ENCODE measurements at places on chromosomes 1 and 21. TPM values are rescaled to one million over a fixed set of nuclear protein-coding genes. Genes with fewer than 3 reads are reported as not detected.
A peak's percentile ranks its signal among the peaks of the same experiment; 100 is the strongest.

GRCh38 chr1:41621791-41622190, 137.3 kb upstream of the EDN2 start:
- no peak for ATAC-seq

DNA sequence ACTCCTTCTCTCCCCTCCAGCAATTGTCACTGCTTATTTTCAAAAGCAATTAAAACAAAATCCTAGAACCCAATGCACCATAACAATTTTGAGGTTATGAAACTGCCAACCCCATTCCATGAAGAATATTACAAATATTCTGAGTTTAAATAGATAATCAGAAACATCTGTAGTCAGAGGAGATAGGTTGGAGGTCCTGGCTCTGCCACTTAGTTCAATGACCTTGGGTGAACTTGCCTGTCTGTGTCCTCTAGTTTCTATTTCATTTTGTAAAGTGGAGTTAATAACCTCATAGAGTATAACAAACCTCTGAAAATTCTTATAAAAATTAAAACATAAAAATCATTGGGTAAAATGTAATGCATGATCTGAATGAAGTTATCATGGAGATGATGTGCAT, 164.6 kb downstream of the KCTD3 start:
- ATAC-seq: no peak

DNA sequence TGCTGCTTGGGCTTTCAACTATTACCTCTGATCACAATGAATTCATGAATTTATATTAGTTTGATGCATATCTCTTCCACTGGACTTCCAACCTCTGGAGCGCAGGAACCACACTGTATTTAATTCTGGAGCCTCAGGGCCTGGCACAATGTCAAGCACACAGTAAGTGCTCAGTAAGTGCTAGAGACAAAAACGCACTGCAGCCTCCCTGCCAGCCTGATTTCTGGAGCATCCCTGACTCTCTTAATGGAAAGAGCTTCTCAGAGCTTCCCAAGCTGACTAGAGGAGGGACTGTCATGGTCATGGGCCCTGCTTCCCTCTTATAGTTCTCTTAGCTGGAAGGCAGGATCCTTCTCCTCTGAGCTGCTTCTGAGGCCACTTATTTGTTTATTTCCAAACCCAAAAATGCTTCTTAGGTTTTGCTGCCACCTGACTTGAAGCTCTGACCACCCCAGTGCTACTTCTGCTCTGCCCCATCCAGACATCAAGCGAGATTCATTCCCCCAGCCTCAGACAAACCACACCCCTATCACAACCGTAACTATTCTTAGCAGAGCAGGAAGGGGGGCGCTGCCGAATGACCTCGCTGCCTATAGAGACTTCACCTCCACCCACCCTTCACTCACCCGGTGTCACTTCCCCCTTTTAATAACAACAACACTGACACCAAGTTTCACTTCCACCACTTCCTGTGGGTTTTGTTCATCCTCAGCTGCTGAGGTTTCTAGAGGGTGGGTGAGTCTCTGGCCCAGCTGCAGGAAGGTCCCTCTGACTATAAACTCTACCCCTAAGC, 33.6 kb downstream of the NUAK2 start:
- ATAC-seq: peak; percentile 78

DNA sequence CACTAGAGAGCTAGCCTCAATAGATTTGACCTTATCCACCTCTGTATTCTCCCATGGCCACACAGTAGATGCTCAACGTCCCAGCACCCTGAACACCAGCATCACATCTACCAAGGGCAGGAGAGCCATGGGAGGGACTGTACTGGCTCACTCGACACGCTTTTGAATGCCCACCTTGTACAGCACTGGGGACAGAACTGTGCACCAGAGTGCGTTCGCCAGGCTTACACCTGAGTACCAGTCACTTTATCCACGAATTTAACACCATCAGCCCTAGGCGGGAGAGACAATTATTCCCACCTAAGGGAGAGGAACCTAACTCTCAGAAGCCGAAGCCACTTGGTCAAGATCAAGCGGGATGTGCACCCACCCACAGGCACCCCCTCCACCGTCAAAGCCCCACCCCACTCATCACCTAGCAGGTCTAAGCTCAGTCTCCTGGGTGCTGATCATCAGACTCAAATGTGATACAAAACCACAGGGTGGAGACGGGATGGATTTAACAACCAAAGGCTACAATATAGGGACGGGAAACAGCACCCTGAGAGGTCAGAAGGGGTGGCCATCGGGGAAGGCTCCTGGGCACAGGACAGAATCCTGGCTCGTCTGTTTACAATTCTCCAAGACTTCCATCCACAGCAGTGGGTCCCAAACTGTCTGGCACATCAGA, 110.5 kb downstream of the GLIS1 start:
- no peak for ATAC-seq

GRCh38 chr1:182841368-182841988, 2.3 kb downstream of the DHX9 start:
- ATAC-seq: no peak

Gene KCNJ6
- total RNA-seq: not detected

Gene PTPRC
- 421 TPM for total RNA-seq

Gene C1orf116
- not detected for total RNA-seq

- ATAC-seq: peak; percentile 60
Measured at GRCh38 chr1:229254910-229255541, 15.9 kb upstream of the RAB4A start.

DNA sequence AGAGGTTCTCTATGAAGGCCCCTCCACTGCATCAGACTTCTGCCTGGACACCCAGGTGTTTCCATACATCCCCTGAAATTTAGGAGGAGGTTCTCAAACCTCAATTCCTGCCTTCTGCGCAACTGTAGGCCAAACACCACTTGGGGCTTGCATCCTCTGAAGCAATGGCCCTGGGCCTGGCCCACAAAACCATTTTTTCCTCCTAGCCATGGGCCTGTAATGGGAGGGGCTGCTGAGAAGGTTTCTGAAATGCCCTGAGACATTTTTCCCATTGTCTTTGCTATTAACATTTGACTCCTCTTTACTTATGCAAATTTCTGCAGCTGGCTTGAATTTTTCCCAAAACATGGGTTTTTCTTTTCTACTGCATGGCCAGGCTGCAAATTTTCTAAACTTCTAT, 37.9 kb upstream of the PTPRC start:
- ATAC-seq: no peak

GRCh38 chr1:219664310-219665029, 51.6 kb upstream of the ZC3H11B start:
- ATAC-seq: no peak

- ATAC-seq: peak; percentile 87
Measured at GRCh38 chr1:1441002-1441888, 5.8 kb downstream of the VWA1 start.

DNA sequence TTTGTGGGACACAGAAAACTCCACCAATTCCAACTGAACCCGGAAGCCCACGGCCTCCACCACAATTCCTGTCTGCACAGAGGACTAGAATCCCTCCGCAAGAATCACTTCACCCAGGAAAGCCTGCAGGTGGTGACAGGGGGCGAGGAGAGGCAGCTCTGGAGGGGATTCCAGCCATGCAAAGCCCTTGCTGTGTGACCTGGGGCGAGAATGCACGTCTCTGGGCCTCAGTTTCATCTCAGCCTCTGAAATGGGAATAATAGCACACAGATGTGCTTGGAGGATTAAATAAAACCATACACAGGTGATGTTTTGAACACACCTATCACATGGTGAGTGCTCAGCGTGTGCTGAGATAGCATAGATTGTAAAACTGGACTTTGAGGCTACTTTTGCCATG, 14.1 kb downstream of the FBXO2 start:
- ATAC-seq: no peak

- ATAC-seq: peak; percentile 74
Measured at GRCh38 chr21:31580866-31581276, 78.6 kb upstream of the SOD1 start.

Gene LGR6
- not detected for total RNA-seq

DNA sequence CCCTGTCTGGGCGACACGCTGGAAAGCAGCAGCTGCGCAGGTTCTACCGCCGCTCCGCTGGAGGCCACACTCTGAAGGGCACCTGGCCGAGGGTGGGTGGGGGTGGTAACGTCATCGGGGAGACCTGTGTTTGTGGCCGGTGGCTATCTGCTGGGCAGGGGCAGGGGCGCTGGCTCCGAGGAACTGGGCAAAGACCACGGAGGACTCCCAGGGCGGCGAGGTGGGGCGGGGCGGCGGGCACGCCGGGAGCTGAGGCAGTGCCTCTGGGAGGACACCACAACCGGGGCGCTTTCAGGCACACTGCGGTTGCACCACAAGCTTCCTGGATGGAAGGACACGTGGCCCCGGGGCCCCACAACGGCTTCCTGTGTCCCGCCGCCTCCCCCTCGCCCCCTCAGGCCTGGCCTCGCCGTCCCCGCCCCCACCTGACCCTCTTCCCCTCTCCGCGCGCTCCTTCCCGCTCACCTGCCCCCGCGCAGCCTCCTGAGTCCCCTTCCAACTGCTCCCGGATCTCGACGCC, 3.3 kb upstream of the DENND2D start:
- peak; percentile 52 for ATAC-seq

Gene RASSF5
- 162 TPM for total RNA-seq

- ATAC-seq: no peak
Measured at GRCh38 chr1:34164771-34165391, at the start of gene CSMD2. CSMD2 (minus strand) TSS chr1:34165230; CDS start chr1:34165097, 133 bp downstream.

- no peak for ATAC-seq
Measured at GRCh38 chr1:184556665-184557064, 169.8 kb downstream of the C1orf21 start.

Gene FCGR1A
- not detected for total RNA-seq

DNA sequence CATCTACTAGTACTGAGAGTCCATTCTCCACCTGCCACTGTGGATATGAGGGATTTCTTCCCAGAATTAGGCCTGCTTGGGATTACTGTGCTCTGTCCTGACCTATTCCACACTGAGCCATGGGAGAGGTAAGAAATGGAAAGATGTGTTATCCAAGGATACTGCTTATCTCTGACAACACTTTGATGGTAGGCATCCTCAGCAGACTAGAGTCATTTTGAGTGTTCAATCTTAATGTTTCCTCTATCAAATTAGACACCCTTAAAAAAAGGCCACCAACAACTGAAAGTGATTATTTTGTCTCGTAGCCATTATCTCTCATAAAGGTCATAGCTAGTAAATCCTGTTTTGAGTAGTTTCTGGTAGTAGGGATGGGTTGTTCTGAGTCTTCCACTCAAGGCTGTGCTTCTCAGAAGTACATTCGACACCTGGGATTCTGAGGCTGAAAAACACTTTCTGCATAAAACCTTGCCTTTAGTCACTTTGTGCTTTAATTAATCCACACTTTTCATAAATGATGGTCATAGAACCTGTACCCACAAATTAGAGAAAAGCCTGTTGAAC, 8.8 kb downstream of the ATPAF1 start:
- ATAC-seq: peak; percentile 74

Gene SLC44A3
- total RNA-seq: 0.56 TPM

DNA sequence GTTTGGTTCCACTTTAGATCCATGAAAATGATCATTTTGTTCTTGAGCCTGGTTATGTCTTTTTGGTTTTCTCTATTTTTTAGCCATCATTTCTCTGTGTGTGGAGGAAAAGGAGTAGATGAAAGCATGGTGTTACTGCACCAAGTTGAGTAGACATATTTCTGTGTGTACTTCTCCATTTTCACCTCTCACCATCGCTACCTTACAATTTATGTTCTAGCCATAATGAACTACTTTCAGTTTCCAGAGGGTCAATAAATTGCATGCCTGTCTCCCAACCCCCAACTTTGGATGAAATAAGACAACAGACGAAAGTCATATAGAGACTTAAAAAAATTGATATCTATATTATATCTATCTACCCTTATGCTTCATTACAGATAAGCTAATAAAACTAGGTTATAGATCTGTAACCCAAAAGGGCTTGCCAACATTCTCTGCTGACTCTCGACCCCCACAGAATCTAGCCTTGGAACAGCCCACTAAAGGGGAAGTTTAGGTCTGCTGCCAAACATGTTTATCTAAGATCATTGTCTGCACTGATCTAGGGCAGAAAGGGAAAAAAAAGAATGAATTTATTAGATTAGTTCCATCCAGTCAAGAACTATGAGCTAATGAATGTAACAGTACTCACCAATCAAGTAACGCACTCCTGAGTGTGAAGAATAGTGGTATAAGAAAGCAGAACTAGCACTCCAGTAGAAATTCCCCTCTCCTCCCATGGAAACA, 7.5 kb upstream of the MAN1A2 start:
- no peak for ATAC-seq

Gene S100A2
- total RNA-seq: 10.7 TPM

Gene HES4
- 2.5 TPM for total RNA-seq

Gene ROR1
- not detected for total RNA-seq

Gene LYPD8
- not detected for total RNA-seq

Measured in activated T-helper 17 cell treated with anti-CD3 and anti-CD28 coated beads, Interleukin-2, amount 50 U/mL, for 72 hours (primary cell).